ENCODE measurements at places on chromosomes 7 and 10.

DNA sequence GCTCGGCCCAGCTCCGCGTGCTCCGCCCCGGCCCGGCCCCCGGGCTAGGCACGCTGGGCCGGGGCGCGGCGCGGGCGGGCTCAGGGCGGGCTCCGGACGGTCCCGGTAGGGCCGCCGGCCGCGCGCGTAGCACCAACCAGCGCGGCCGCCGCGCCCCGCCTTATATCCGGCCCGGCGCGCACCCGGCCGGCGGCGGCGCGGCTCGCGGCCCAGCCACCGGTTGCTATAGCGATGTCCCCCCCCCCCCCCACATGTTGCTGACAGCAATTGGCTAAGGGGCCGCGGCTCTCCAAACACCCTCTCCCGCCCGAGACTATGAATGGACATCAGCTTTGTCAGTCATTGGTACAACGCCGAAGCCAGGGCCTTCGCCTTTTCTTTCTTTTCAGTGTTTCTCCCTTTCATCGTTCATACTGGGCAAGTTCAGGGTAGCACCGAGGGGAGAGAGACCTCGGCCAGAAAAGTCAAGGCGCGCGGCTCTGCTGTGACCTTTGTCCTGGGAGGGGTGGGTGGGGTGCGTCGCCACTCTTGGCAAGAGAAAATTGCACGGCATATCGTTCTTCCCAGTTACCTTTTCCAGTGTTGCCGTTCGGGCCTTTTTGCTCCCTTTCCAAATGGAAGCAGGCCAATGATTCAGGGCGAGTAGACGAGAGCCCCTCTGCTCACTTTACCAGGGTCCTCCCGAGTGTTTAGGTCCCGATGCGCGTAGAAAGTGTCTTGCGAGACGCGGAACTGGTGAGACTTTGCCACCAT is 354.2 kb downstream of the DNAJB6 start:
- peak; percentile 88 for DNase-seq

GRCh38 chr7:67753891-67754290 is 757.3 kb downstream of the TYW1 start:
- no peak for DNase-seq

DNA sequence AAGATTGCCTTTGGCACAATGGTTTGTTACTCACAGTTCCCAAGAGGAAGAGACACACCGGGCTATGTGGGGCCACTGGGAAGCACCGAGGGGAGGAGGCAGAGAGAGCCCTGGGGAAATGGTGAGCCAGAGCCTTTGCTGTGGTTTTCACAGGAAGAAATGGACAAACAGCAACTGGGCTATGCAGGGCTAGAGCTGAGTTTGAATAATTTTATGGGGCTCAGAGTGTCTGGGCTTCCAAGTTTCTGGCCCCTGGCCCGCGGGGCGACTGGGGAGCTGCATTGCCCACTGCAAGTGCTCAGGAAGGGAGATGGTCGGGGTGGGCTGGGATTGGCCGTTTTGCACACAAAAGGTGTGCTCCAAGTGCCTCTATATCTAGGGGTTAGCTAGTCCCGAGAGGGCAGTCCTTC is 92.6 kb downstream of the CHST15 start:
- DNase-seq, result no peak

DNA sequence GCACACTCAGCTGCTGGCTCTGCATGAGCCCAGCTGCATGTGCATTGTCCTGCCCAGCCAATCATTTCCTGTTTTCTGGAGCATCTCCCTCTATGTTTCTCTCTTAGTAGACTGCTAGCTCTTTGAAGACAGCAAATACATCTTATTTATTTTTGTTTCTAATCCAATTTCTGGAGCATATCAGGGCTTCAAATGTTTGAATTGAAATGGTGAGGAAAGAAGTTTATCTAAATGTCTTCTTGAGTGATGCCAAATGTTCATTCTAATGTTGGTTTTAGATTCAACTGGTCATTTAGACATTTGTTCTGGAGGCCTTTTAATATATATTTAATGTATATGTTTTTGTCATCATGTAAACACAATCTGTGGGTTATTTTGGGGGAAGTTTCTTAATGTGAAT is 141.9 kb downstream of the DNAJB9 start:
- no peak for DNase-seq

GRCh38 chr10:69071610-69072009 is 16.3 kb upstream of the SRGN start:
- no peak for DNase-seq

- no peak for DNase-seq
Measured at GRCh38 chr7:45695249-45695995, 121.3 kb downstream of the ADCY1 start.

GRCh38 chr7:83782628-83783027 is 133.7 kb upstream of the SEMA3E start:
- DNase-seq, result no peak

- no peak for DNase-seq
Measured at GRCh38 chr10:130512936-130513335, 376.7 kb downstream of the GLRX3 start.

- no peak for DNase-seq
Measured at GRCh38 chr7:95999481-95999880, 227.1 kb downstream of the DYNC1I1 start.

- no peak for DNase-seq
Measured at GRCh38 chr10:132069849-132070182, 4.1 kb downstream of the JAKMIP3 start.

GRCh38 chr7:188727-189500 is 3.5 kb upstream of the FAM20C start:
- no peak for DNase-seq

- no peak for DNase-seq
Measured at GRCh38 chr10:12500381-12501303, 151.3 kb downstream of the CAMK1D start.

DNA sequence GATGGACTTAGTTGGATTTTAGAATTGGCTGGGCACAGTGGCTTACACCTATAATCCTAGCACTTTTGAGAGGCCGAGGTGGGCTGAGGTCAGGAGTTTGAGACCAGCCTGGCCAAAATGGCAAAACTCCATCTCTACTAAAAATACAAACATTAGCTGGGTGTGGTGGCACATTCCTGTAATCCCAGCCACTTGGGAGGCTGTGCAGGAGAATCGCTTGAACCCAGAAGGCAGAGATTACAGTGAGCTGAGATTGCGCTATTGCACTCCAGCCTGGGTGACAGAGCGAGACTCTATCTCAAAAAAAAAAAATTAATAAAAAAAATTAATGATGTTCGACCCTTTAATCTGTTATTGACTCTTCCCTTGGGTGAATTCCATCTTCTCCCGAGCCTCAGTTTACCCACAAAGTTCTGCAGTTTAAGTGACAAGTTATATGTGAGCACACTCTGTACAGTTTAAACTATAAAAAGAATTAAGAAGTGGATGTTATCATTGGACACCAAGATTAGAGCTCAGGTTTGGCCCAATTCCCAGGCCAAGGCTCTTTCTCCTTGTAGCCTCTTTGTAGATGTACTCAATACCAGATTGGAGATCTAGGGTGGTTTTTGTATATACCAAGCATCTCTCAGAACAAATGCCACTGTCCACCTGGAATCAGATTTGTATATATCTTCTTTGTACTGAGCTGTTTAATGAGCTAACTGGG is 15.0 kb downstream of the KAT6B start:
- no peak for DNase-seq

GRCh38 chr7:32119790-32120196 is 49.6 kb upstream of the PDE1C start:
- DNase-seq, result no peak

GRCh38 chr10:95176101-95176500 is 17.9 kb upstream of the ACSM6 start:
- no peak for DNase-seq

DNA sequence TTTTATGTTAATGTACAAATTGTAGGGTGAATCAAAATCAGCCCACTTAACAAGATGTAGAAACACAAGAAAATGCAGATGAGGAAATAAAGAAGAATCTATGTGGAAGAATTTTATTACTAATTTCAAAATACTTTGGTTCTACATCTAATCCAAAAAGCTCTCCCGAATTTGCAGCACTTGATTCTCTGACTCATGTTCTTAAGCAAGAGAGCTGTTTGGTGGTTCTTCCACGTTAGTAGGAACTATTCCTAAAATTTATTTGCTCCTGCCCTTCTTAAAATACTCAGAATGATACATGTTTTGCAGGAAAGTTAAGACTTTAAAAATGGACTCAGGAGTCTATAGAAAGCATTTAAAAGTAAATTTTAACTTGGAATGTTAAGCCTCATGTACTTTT is 91.8 kb downstream of the ZMYND11 start:
- no peak for DNase-seq

GRCh38 chr10:69789164-69789576 is 12.5 kb upstream of the COL13A1 start:
- DNase-seq, result no peak

- no peak for DNase-seq
Measured at GRCh38 chr7:148289630-148290029, 300.9 kb upstream of the C7orf33 start.

DNA sequence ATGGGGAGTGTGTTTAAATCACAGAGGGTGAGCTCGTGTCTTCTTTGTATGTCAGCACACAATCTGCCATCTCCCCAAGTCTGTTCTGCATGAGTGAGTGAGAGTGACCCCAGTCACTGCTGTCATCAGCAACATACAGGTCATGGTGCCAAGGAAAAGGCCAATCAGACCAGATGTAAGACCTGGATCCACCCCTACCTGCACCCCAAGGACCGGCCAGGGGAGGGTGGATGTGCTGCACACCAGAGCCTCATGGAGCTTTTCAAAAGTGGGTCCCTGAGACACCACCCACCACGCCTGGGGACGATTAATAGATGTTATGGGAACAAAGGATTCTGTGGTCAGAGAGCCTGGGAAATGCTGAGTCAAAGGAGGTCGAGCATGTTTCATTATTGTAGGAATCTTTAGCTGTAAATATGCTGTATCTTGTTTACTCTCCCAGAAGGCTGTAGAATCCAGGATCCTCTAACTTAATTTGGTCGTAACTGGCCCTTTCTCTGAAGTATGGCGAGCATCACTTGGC is 420.5 kb downstream of the RPS24 start:
- no peak for DNase-seq

DNA sequence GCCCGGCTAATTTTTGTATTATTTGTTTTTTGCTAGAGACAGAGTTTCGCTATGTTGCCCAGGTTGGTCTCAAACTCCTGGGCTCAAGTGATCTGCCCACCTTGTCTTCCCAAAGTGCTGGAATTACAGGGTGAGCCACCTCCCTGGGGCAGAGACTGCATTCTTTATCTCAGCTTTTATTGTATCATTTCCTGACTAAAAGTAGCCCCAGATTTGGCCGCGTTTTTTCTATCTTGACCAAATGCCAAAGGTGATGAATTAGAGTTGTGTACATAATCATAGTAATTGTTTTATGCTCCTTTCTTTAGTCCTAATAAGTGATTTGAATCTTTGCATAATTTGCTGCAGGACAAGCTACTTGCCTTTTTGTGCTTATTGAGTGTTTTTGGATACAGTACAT is 3.1 kb upstream of the SMNDC1 start:
- DNase-seq, result no peak

GRCh38 chr7:130912862-130913638 is 179.0 kb upstream of the KLF14 start:
- DNase-seq, result no peak

GRCh38 chr7:41103331-41103730 is 599.6 kb downstream of the INHBA start:
- no peak for DNase-seq

- no peak for DNase-seq
Measured at GRCh38 chr7:2645274-2645868, 13.6 kb downstream of the TTYH3 start.

- DNase-seq, result no peak
Measured at GRCh38 chr10:13222151-13222550, 12.0 kb downstream of the UCMA start.

DNA sequence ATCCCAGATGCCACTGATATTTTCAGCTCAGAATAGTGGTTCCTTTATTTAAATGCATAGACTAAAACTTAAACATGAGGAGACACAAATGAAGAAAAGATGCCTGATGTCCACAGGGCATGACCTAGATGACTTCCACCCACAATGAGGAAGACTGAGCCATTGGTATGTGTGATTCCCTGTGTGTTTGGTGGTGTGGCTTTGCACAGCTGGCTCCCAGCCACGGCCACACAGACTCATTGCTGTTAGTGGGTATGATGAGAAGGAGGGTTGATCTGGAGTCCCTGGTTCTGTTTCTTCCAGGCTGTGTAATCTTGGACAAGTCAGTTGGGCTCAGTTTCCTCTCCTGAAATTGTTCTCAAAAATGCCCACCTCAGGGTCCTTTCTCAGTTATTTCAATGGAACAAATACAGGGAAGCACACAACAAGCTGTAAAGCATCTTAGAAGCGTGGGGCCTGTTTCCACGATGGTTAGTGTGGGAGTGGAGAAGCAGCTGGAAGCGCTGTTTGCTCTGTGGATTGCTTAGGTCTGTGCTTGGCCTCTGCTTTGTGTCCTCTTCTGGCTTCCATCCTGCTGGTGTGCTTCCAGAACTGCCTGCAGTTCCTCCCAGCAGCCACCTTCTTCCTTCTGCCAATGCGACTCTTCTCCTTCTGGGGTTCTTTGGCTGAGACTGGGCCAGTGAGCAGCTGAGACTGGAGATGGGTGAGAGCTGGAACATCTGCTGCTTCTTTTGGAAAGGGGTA is 303.7 kb downstream of the BMPER start:
- no peak for DNase-seq

- DNase-seq, result no peak
Measured at GRCh38 chr7:79714081-79714480, 260.6 kb upstream of the MAGI2 start.

GRCh38 chr10:59456199-59456598 is 93.8 kb upstream of the FAM13C start:
- no peak for DNase-seq

- DNase-seq, result no peak
Measured at GRCh38 chr10:132476146-132477065, 61.2 kb upstream of the INPP5A start.

GRCh38 chr7:4796453-4796852 is 21.0 kb downstream of the AP5Z1 start:
- no peak for DNase-seq

GRCh38 chr10:29730458-29730857 is 95.7 kb upstream of the SVIL start:
- no peak for DNase-seq

- peak; percentile 33 for DNase-seq
Measured at GRCh38 chr10:116287906-116288501, 15.0 kb upstream of the GFRA1 start.

DNA sequence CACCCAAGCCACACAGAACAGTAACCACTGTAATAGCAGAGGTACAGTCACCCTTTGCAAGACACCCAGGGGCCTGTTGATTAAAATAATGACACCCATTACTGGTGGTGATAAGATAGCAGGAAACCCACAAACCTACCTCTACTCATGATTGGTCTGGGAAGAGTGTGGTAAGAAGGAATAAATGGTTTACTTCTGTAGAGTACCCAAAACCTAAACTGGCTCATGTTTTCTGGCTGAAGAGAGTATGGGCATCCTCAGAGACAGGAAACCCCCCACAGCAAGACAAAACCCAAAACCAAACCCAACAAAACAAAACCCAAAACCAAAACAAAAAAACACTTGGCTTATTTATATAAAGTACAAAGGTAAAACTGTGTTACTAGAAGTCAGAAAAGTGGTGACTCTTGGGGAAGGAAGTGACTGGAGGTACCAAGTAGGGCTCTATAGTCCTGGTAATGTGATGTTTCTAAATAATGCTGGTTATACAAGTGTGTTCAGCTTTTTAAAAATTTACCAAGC is 15.5 kb upstream of the DNAJB12 start:
- no peak for DNase-seq

- DNase-seq, result peak; percentile 19
Measured at GRCh38 chr7:151141855-151142685, 25.4 kb downstream of the GBX1 start.
